Stimulated activated CD4-positive, alpha-beta T cell treated with anti-CD3 and anti-CD28 coated beads, Interleukin-1b, Interleukin-23, amount 100 ng/mL, for 1 hour (primary cell): ENCODE measurements at places on chromosomes 12 and 14.

DNA sequence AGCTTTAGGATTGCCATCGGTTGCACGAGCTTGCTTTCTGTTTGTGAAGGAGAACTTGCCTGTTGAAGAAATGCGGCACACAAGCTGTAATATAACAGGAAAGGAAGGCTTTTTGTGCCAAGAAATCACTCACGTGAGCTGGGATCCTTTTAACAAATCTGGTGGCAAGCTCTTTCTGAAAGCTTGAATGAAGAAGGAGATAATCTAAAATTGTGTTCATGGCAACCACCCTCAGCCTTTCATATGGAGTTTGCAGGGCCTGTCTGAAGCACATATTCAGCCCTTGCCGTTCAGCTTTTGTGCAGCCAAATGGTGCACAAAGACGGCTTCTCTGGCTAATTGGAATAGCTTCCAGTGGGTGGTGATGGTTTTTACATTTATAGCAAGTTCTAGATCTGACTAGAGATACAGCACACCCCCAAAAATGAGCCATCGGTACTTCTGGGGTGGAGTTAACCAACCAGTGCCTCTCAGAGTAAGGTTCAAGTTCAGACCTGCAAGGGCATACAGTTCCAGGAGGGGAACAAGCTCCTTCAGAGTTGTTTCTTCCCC, 107.4 kb downstream of the AEBP2 start:
- DNase-seq: no peak

- DNase-seq: no peak
Measured at GRCh38 chr12:132117558-132117875, 26.6 kb downstream of the DDX51 start.

DNA sequence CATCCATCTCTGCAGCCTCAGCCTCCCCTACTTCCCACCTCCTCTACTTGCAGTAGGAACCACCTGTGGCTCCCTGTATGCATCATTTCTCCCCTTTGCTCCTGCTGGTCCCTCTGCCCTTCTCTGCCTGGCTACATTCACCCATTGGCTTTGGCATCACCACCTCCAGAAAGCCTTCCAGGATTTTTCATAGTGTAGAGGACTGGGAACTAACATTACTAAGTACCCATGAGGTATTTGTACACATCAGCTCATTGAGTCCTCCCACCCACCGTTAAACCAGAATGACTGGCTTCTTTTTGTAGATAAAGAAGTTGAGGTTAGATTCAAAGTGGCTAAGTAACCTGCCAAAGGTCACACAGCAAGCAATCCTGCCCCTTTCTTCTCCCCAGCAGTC, 17.1 kb downstream of the SYNE3 start:
- DNase-seq: no peak

- DNase-seq: peak; percentile 17
Measured at GRCh38 chr14:73785834-73786635, 65.6 kb upstream of the PTGR2 start.

DNA sequence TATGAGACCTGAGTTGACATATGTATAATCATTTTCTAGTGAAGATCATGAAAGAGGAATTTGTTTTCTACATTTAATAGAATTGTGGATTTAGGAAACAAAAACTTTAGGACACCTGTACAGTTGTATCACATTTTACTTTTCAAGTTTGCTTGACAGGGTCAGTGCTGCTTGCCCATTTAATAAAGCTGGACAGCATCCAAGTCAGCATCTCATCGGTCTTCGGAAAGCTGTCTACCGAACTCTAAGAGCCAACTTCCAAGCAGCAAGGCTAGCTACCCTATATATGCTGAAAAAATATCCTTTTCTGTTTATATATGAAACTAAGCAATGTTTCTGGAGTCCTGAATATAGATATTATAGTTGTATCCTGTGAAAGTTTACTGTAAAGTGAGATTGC, 52.3 kb downstream of the VEZT start:
- no peak for DNase-seq

DNA sequence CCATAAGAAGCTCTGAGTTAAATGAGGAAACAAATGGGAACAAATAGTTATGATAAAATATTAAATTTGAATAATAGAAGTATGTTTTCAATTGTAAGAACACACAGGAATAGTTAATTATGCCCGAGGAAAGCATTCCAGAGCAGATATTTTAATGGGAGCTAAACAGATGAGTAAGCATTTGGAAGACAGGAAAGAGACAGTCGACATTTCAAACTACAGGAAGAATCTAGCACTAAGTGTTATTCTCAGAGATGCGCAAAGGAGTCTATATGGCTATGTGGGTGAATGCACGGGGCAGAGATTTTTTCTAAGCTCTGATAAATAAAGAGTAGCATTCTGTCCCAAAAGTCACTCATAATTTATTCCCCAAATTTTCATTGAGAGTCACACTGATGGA, 64.5 kb upstream of the SSTR1 start:
- DNase-seq: no peak

DNA sequence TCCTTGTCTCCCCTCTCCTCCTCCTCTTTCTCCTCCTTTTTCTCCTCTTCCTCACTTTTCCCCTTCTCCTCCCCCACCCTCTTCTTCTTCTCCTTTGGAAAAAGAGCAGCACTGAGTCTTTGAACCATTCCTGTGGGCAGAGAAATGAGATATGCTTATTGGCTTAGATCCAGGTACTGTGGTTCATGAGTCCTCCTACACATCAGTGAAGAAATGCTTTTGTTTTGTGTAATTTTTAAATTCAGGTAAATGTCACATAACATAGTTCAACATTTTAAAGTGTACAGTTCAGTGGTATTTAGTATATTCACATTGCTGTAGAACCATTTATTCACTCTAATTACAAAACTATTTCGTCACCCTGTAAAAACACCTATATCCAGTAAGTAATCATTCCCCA, 402.1 kb downstream of the AACS start:
- DNase-seq: no peak

DNA sequence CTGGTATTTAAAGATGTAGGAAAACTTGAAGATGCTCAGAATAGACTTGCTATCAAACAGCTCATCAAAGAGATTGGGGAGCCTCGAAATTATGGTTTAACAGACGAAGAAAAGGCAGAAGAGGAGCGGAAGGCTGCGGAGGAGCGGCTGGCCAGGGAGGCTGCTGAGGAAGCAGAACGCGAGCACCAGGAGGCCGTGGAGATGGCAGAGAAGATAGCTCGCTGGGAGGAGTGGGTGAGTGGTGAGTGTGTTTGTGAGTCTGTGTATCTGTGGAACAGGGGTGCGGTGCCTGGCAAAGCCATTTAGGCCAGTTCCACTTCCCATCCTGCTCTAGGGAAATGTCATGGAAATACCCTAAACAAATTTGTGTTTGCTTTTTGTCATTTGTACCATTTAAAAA, 19.2 kb upstream of the PAPOLA start:
- no peak for DNase-seq

DNA sequence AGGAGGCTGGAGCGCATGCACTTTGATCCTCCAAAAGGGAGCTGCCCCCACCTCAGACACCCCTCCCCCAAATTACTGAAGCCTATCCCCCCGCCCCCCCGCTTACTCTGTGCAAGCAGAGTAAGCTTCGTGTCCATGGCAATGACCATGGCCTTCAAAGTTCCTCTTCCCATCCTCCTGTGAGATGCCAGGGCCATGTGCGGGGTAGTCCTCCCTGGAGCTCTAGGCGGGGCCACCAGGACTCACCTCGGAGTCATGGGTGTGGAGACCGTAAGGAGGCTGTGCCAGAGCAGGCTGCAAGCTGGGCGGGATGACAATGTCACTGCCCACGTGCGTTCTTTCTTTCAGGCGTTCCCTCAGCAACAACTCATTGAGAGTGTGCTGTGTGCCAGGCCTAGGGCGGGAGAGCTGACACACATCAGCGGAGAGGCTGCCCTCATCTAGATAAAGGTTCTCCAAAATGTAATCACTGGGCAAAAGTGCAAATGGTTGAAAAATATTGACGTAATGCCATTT, 66.8 kb downstream of the C14orf132 start:
- no peak for DNase-seq

DNA sequence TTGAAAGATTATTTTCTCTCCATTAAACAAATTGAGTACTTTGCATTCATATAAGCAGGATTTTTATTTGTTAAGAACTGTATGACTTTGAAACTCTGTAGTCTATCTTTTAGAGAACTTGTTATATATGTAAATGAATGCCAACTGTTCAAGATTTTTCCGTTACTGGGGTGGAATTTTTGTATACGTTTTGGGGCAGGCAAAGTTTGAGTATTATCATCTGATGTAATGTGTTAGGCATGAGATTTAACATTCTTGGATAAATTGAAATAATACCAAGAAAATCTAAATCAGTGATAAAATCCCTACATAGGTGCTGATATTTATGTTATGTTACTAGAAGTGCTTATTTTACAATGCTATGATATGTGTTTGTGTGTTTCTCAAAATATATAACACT, 8.4 kb downstream of the CNOT2 start:
- DNase-seq: no peak

DNA sequence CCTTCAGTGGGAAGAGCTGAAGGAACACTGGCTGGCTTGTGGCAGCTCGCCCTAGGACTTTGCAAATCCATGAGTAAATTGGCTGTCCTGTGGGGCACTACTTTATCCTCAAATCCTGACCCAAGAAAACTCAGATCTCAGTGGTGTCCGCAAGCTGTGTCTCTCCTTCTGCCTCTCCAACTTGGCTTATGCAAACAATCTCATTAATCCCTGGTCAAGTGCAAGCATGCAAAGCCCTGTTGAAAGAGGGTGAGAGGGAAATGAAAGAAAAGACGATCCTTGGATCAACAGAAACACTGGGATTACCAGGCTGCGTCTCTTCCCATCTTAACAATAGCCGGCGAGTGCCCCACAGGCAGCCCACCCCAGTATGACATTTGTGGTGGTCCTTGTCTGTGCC, 901.6 kb downstream of the BCL11B start:
- no peak for DNase-seq

DNA sequence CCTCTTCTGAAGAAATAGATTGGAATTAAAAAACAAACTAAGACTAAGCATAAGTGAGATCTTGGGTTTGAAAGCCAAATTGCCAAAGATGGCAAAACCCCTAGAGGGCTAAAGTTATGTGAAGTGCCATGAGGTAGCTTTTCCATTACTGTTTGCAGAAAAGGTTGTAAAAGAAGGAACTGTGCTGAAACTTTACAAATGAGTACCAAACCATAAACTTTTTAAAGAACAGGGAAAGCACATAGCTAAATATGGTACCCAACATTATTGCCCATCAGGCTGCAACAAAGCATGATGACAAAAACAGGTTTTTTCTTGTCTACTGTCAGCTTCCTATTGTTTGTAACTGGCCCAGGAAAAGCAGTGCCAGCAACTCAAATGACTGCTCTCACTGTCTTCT, 224.2 kb downstream of the RAD51B start:
- no peak for DNase-seq

DNA sequence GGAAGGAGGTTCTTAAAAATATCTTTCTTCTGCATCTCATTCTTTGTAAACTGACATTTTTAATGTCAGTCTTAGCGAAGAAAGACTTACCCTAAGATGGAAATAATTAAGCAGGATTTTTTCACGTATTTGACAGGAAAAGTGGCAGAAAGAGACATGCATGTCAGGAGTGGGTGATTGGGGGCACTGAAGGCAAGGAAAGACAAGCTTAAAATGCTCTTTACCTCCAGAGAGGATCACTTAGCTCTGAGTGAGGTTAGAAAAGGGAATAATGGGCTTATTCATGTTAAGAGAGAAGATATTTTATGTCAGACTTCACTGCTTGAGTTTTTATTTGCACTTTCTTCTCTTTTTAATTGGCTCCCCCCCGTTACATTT, 1358.2 kb upstream of the TMEM132C start:
- DNase-seq: no peak

GRCh38 chr12:4133636-4134447, 139.7 kb upstream of the CCND2 start:
- no peak for DNase-seq

DNA sequence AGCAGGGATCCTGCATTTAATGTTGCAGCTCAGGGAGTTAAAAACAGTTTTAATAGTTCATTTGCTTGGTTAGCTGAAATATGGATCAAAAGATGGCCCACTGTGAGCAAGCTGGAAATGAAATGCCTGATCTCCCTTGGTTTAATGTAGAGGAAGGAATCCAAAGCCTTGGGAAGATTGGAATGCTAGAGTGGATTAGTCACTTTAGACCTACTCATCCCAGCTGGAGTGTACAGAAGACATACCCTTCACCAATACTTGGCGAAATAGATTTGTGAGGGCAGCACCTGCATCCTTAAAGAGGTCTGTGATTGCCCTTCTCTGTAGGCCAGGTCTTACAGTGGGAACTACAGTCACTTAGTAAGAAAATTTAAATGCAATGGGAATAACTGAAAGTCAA, 58.0 kb upstream of the KRAS start:
- no peak for DNase-seq

DNA sequence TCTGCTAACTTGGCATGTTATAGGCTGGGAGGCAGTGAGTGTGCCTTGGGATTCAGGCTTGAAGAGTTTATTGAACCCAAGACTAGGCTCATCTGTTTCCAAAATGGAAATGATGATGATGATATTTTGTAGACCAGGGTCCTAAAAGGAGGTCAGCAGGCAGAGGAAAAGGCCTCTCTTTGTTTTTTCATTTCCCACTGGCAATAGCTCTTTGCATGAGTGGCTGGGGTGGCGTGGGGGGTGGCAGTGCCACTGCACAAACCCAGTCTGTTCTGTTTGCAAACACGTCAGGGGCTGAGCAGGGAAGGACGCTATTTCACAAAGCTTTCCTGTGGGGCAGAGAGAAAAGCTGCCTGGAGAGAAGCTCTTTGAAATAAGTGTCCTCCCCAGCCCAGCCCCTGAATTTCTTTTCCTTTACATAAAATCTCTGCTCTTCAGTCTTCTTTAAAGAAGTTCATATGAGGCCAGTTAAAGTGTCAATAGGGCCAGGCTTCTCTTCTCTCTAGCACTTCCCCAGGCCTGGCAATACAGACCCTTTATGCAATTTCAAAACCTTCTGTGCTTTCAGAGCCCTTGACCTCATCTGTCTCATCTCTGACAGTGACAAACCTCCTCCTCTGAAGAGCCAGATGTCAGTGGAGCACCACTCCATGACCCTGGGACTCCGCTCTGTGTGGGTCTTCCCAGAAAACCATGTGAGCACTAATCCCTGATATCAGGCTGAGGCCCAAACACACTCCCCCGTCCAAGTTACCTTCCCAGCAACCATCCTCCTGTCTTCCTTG, 72.8 kb downstream of the ZNF664 start:
- no peak for DNase-seq

- no peak for DNase-seq
Measured at GRCh38 chr12:127260999-127261398, 1006.0 kb upstream of the TMEM132C start.
